ENCODE measurements at places on chromosomes 6 and 20. TPM values are rescaled to one million over a fixed set of nuclear protein-coding genes. Genes with fewer than 3 reads are reported as not detected.

The HFE gene
- 15.4 TPM for total RNA-seq

The CLPSL2 gene
- total RNA-seq: not detected

The TP53TG5 gene
- total RNA-seq: not detected

The ZBTB9 gene
- 5.0 TPM for total RNA-seq

The KIFC1 gene
- 15.9 TPM for total RNA-seq

The ZNF831 gene
- not detected for total RNA-seq

The SLA2 gene
- under 0.01 TPM for total RNA-seq
